Foreskin keratinocyte (primary cell): ENCODE measurements at places on chromosomes 16 and 17.

DNA sequence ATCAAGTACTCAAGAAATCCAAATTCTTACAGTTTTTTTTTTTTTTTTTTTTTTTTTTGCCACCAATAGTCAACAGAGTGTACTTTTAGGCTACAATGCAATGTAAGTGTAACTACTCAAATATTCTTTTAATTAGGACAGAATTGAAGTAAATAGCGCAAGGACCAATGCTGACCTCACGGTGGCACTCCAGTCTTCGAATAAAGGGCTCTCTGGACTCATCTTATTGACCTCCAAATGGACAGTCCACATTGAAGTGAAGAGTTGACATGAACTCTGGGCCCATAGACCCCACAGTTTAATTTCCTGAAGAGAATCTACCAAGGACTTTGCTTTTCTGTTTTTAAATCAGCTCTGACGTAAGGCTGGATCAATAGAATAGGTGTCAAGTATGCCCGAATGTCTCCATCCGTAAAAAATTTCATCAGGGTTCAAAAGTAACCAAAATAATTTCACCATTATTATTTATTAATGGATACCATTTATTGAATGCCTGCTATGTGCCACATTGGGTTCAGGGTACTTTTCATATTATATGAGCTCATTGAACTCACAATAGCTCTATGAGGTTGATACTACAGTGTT, 7.3 kb upstream of the DDX52 start:
- no peak for DNase-seq

DNA sequence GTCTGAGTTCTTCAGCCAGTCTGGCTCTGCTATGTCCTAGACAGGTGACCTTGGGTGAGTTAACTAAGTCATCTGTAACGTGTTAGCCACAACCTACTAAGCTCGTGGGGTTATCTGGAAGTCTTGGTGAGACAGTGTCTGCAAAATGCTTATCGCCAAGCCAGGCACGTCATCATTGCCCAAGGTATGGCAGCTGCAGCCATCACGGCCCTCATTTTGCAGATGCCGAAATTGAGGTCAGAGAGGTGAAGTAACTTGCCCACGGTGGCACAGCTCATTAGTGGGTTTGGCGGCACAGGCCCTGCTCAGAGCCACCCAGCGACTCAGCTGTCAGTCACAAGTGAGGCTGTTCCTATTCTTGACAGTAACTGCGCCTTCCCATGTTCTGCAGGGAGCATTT, 79.8 kb downstream of the CMIP start:
- DNase-seq, result no peak

- DNase-seq, result peak; percentile 74
Measured at GRCh38 chr16:21150375-21151001, at the start of gene DNAH3. TSS of gene DNAH3 (minus strand) at chr16:21150846. CDS start at chr16:21150319, 527 bp downstream.

GRCh38 chr16:81492311-81492761, 47.7 kb downstream of the CMIP start:
- DNase-seq, result no peak

- no peak for DNase-seq
Measured at GRCh38 chr17:58533616-58534188, 19.3 kb upstream of the MTMR4 start.

DNA sequence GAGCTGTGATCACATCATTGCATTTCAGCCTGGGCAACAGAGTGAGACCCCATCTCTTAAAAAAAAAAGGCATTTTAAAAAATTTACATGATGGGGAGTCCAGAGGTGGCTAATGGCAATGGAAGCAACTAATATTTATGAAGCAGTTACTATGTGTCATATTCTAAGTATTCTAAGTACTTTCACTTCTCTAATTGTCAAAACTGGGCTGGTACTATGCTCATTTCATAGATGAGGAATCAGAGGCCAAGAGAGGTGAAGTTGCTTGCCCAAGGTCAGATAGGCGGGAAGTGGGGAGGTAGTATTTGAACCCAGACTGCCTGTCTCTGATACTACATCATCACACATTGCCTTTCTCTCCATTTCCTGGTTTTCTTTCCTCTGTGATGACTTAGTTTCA, 50.7 kb downstream of the SLC5A11 start:
- no peak for DNase-seq

DNA sequence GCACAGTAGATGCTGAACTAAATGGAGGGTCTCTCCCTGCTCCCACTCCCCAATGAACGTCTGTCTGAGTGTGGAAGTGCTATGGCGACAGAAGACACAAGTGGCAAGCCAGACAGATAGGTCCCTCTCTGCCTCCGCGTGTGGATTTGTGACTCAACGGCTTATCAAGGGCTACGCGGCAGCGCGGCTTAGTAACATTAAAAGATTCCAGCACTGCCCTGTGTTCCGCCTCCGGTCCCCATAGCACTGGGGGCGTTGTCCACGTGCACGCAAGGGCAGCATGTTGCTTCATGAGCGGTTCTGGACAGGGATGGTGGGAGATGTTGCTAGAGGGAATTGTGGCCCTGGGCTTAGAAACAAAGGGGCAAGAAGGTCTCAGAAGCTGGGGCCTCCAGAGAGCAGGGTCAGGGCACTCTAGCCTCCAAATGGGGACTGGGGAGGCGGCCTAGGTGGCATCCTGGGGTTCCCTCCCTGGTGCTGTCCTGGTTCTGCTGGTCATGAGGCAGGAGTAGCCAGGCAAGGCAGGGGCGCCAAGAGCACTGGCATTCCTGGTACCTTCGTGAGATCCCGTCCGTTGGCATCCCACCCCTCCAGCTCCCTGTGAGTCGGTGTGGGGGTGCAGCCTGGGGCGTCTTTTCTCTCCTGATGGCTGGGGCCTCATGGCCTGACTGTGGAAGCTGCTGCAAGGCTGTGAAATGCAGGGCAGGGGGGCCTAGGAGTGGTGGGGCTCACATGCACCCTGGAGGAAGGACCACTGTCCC, 9.1 kb downstream of the CRHR1 start:
- no peak for DNase-seq

- DNase-seq, result peak; percentile 13
Measured at GRCh38 chr16:88558457-88559442, 11.5 kb upstream of the ZC3H18 start.

DNA sequence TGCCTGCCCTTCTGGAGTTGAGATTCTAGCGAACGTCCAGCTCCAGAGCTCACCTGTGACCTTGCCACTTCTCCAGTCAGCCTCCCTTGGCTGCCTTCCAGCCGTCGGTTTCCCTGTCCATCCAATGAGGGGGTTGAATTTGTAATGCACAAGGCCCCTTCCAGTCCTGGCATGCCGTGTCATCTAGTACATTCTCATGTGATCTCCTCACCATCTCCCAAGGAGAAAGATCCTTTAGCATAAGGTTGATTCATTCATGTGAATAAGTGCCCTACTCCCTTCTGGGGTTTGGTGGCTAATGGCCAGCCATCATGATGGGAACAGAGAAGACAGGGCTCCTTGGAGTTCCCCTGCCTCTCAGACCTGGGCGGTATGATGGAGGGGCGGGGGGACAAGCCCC, 18.9 kb upstream of the ABCC3 start:
- DNase-seq, result peak; percentile 34

- DNase-seq, result no peak
Measured at GRCh38 chr16:51648526-51648925, 497.5 kb upstream of the SALL1 start.

DNA sequence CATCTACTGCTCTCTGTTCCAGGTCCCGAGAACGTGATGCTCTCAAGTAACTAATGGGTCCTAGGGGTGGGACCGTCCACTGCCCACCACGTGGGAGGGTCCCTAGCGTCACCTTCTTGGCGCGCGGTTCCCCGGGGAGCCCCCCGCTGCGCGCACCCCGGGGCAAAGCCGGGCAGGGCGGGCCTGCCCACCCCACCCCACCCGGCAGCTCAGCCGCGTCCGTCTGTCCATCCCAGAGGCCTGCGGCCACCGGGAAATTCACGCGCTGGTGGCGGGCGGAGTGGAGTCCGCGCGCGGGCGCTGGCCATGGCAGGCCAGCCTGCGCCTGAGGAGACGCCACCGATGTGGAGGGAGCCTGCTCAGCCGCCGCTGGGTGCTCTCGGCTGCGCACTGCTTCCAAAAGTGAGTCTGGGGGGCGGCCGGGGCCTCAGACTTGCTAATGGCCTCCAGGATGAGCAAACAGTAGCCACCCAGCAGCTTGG, 494 bp downstream of the PRSS41 start:
- DNase-seq, result no peak

DNA sequence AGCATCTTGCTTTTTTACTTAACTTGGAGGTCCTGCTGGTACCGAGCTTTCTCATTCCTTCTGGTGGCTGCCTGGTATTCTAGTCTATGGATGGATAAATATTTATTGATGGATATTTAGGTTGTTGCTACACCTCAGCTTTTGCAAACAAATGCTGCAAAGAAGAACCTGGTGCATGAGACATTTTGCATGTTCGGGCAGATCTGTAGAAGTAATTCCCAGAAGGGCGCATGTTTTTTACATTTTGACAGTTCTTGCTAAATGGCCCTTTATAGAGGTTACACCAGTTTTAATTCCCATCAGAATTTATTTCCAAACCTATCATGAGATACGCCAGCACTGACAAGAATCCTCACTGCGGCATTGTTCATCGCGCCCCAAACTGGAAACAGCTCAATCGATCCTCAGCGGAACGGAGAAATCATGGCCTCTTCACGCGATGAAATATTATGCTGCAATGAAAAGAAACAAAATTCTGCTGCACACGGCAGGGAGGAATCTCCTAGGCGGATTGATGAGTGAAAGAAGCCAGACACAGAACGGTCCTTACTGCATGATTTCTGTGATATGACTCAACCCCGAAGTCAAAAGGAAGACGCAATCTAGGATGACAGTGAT, 68.0 kb upstream of the CREBBP start:
- peak; percentile 55 for DNase-seq

DNA sequence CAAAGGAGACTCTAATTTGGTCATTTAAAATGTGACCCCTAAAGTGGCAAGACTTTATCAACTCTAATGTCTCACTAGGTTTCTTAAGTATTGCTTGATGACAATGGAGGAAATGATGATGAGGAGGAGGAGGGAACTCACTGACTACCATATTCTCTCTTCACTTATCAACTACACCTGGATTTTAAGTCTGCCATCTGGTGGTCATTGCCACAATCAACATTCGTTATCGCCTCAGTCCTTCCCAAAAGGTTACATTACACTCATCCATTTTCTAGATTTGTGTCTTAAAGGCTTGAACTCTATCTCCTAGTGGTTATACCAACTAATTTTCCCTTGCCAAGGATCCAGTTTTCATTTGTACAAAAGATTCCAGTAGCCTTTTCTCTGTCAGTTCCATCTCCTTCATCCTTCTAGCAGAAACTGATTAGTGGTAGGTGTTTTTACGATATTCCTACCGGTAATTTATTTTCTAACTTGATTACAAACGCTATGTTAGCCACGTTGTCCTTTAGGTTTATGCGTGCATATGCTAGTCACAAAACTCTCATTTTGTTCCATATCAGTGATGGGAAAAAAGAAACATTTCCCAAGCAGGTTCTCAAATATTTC, 114.6 kb upstream of the NOG start:
- peak; percentile 41 for DNase-seq

- no peak for DNase-seq
Measured at GRCh38 chr17:39045948-39046679, 78.9 kb upstream of the FBXO47 start.

- peak; percentile 93 for DNase-seq
Measured at GRCh38 chr16:8678068-8678927, 3.9 kb downstream of the ABAT start.

DNA sequence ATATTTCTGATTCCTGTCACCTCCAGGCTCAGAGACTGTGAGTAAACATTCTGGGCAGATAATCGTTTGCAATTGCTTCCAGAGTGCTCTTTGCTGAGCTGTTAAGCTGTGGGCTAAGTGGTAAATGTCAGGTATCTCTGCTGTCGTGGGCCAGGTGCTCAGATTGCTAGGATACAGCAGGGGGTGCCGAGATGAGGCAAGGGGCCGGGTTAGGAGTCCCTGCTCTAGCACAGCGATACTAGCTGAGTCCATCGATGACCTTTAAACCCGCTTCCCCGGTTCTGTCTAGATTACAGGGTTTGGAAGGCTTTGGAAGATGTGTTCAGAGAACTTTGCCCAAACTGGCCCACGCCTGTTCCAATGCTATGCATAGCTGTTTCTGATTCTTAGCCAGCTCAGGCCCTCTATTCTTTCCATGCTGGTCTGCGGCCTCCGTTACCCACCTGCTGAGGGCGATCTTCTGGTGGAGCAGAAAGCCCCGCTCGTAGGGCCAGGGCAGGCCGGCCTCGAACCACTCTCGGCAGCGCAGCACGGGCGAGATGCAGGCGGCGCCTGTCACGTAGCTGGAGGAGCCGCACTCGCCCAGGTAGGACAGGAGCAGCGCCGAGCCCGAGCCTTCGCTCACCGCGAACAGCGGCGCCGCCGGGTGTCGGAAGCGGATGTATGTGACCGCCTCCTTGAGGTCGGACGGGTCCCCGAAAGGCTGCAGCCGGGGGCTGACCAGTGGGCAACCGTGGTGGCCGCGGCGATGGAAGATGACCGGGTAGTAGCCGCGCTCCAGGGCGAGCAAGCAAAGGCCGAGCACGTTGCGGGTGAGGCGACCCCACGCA, 979 bp downstream of the ABHD15 start:
- DNase-seq, result no peak

GRCh38 chr17:40432864-40433528, 10.3 kb upstream of the IGFBP4 start:
- DNase-seq, result no peak

GRCh38 chr16:58494981-58495520, 4.9 kb upstream of the NDRG4 start:
- peak; percentile 82 for DNase-seq

DNA sequence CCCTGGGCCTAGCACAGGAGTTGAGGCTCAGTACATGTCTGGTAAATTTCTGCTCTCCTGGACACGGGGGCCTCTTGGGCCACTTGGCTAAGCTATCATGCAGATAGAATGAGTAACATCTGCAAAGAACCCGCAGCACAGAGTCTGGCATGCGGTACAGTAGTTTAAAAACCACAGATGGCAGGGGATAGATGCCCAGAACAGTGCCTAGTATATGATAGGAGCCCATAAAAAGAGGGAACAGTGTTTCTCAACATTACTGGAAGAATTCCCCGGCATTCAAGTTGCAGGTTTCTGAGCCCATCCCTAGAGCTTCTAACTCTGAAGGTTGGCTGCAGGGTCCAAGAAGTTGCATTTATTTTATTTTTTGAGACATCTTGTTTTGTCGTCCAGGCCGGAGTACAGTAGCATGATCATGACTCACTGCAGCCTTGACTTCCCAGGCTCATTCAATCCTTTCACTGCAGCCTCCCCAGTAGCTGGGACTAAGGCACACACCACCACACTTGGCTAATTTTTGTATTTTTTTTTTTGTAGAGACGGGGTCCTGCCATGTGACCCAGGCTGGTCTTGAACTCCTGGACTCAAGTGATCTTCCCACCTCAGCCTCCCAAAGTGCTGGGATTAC, 5.8 kb downstream of the CDIPT start:
- no peak for DNase-seq

- no peak for DNase-seq
Measured at GRCh38 chr17:4378626-4379025, 12.2 kb upstream of the UBE2G1 start.

DNA sequence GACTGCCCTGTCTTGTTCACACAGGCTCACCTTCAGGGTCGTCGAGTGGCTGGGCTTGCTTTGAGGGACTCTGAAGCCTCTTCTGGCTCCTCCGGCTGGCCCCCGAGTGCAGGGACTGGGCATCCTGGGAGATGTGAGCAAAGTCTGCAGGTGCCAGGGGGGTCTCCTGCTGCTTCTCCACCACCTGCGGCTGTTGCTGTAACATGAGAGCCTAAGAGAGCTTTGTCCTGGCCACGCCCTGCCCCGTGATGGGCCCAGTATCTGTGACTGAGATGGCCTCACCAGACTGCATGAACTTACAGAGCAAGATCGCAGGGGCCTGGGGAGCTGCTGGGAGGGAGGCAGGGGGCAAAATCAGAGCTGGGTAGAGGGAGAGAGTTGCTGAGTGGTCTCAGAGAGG, 12.5 kb downstream of the ERN2 start:
- no peak for DNase-seq

GRCh38 chr17:59415397-59415796, 83.9 kb downstream of the YPEL2 start:
- no peak for DNase-seq
